NCI-H1092 treated with DMSO at 0.1 percent for 48 hours (cell line): ENCODE measurements at places on chromosomes 12 and 14.

GRCh38 chr12:59372956-59373355 lies 222.9 kb upstream of the SLC16A7 start:
- DNase-seq: no peak

DNA sequence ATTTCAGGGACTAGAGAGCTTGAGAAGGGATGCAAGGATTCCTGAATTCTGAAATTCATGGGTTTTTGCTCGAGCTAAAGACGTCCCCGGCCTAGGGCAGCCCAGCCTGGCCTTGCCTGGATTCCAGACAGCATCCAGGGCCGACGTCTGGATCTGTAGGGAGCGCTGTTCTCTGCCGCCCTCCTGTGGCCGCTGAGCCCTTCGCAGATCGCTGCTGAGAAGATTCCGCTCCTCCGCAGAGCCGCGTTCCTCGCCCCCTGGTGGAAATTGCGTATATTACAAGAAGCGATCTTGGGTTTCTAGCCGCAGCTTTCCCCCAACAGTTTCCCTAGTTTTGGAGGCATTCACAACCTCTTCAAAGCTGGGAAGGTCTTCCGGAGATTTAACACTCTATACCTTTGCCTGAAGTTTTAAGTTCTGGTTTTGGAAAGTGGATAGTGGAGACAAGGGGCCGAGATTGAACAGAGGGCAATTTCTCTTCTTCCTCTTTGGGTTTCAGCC lies 5.1 kb downstream of the CISTR start:
- DNase-seq: peak; percentile 77

DNA sequence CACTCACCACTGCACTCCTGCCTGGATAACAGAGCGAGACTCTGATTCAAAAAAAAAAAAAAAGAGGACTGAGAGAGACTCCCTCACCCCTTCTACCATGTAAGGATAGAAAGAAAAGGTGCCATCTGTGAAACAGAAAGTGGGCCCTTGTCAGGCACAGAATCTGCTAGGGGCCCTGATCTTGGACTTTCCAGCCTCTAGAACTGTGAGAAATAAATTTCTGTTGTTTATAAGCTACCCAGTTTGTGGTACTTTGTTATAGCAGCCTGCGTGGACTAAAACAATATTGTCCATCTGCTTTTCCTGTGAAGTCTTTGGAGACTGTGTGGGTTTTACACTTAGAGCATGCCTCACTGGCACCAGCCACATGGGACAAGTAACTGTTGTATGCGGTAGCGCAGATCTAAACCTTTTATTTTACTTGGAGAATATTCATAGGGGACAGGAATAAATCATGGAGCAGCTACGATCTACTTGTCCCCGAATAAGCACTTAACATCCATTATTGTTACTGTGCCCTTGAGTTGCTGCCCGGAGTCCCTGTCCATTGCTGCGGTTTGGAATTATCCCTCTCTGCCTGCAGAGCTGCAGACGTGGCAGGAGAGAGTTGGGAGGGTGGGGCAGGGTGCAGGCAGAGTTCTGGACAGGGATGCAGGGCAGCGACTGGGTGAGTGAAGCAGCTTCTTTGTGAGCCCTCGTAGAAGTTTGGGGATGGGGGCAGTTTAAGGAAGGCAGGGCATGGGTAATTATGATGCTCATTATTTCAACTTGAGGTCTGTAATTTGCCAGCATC lies 52.4 kb upstream of the STON2 start:
- DNase-seq: no peak

GRCh38 chr12:1843641-1844005 lies 23.3 kb downstream of the LRTM2 start:
- no peak for DNase-seq

DNA sequence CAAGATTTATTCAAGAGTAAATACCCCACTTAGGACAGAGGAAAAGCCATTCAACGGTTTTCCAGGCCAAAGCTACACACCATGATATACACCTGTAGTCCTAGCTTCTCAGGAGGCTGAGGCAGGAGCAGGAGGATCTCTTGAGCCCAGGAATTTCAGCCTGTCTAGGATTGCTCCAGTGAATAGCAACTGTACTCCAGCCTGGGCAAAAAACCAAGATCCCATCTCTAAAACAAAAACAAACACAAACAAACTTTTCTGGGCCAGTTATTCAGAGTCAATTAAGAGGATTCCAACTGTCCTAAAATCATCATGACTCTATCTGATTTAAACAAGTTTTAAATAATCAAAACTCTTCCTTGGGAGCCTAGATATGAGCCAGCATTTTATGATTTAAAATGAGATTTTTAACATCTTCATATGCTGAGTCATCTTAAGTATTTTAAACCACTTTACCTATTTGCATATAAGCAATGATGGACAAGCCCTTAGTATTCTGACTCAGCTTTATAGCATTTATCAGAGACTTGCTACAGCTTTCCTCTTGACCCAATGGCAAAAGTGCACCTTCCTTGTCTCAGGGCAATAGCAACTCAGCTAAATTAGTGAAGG lies 77.1 kb downstream of the KCNMB4 start:
- no peak for DNase-seq

DNA sequence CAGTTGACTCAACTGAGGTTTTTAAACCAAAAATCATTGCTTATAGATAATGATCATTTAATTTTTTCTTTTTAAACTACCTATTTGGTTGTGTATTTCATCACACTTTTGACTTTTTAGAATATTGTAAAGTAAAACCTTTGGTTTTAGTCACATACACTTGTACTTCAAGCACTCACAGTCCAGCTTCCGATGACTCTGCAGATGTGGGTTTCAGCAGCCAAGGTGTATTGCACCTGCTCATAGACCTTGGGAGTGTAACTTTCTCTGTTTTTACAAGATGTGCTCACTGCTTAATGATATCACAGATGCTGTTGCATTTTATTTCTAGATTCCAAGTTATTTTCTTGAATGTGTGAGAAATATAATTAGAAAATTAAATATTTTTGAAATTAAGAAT lies 188.3 kb upstream of the SLC38A2 start:
- no peak for DNase-seq

- peak; percentile 13 for DNase-seq
These were observed 130.3 kb downstream of the NDUFA12 start for GRCh38 chr12:94872971-94873733.

DNA sequence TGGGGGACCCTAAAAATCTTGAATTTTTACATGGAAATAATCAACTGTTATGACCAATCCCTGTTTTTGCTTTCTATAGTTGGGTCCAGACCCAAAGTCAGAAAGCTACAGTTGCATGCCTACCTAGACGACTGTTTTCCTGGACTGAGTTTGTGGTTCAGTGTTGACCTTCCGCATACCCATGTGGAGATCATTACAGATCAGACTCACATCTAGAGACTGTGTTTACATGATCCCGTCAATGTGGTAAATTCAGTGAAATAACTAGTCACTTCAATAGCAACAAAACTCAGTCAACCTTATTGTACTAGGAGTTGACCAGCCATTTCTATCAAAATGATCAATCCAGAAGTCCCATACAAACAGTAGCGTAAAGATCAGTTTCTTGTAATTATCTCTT lies 257.6 kb downstream of the EGLN3 start:
- DNase-seq: no peak

DNA sequence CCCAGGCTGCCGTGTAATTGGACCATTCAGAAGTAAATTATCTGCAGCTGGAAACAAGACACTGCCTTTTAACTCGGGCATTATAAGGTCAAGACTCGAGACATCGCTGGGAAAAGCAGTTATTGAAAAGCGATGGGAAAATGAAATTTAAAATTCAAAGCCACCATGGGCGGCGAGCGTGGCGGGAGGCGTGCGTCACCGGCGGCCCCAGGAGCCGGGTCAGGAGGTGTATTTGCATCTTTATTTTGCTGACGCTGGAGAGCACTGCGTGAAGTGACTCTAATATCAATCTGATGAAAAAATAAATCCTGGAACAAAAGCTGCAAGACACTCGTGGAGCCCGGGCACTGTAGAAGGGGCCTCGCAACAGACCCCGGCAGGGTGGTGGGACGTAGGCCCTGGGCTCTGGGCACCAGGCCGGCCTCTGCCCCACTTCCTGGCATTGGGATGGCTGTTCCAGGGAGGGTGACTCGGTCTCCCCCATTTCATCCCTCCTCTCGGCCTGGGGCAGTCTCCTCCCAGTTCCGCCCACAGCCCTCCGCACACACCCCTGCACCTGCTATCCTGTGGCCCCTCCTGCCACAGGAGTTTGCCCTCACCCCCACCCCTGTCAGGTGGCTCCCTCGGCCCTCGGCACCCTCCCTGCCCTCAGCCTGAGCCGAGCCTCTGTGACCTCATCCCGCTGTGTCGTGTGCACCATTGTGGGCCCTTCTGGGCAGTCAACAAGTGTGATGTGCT lies 196.2 kb downstream of the KIF26A start:
- no peak for DNase-seq

DNA sequence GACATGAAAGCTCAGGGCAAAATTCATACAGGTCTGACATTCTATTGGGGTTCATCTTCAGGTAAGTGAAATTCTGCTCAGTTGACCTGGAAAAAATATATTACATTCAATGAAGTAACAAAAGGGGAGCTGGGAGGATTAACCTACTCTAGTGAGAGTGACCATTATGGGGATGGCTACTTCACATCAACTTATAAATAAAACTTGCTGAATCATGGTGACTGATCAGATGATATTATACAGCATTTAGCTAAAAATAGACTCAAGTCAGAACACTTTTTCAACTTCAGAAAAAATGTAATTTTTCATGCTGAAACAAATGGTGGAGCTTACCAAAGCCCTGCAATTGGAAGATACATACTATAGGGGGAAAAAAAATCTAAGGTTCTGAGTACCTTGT lies 800.2 kb downstream of the FSCB start:
- DNase-seq: no peak

GRCh38 chr12:26843311-26843710 lies 10.3 kb upstream of the ITPR2 start:
- DNase-seq: no peak

GRCh38 chr12:52251367-52252051 lies 18.5 kb downstream of the KRT7 start:
- no peak for DNase-seq

DNA sequence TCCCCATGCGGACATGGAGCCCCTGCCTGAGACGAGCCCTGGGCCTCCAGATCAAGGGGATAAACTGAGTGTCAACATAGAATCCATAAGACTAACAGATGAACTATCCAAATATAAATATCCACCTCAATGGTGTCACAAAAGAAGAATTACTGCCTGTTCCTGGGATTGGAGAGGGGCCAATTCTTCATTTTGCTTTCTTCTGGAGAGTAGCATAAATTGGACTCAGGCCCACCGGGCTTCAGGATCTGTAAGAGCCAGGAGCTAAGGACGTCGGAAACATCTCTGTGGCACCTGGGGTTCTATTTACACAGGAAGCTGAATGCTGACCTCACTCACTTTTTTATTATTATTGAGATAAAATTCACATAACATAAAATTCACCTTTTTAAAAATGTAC lies 408.2 kb upstream of the CCDC196 start:
- DNase-seq: peak; percentile 94

- DNase-seq: no peak
These were observed at the start of gene TMEM253 for GRCh38 chr14:21100931-21101330. TSS of gene TMEM253 (plus strand) at chr14:21101066. CDS start at chr14:21101344, 278 bp downstream.
